ENCODE measurements at places on chromosomes 3 and 15.

GRCh38 chr3:44056446-44057240 lies 185.0 kb upstream of the TOPAZ1 start:
- no peak for DNase-seq

DNA sequence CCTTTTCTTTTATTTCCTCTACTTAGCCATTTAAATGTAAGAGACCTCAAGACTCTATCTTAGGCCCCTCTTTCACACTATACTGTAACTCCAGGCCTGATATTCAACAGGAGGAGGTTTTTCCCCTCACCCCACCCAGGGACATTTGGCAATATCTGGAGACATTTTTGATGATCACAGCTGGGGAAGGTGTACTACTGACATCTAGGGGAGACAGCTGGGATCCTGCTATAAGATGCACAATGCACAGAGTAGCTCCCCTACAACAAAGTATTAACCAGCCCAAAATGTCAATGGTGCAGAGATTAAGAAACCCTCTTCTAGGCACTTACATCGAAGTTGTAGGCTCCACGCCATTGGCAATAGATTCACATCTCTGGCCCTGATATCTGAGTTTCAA lies 517.5 kb upstream of the UBE2E2 start:
- no peak for DNase-seq

DNA sequence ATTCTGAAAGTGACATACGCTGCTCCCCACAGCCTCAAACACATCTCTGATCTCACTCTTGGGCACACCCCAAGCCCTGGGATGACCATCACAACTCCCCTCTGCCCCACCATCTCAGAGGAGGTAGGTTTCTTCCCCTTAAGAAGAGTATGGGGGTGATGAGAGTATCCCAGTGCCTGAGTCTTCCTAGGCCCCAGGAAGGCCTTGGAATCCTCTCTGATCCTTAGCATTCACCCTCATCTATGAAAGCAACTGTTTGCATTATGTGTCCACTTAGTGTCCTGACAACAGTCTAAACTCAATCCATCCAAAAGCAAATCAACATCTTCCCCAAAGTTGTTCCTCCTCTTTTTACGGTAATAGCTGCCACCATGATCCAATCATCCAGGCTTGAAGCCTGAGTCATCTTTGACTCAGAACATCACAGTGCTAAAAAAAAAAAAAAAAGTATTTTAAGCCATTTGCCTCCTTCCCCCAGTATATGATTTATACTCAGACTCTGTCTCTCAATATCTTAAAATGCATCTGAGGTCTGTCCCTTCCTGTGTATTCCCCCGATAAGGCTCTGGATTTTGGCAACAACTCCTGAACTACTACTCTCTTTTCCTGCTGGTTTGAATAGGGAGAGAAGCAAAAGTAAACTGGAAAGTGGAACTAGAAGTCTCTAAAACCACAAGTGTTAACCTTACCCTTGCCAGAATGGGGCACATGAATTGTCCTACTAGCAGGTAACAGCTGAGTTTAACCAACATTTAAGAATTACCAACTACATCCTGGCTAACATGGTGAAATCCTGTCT lies 22.5 kb downstream of the POPDC2 start:
- DNase-seq, result no peak

- DNase-seq, result no peak
These were observed 5.1 kb downstream of the RCN2 start for GRCh38 chr15:76936671-76937070.

GRCh38 chr15:61064651-61065050 lies 164.5 kb downstream of the RORA start:
- no peak for DNase-seq
